Left colon (tissue), 2 donors: ENCODE measurements at places on chromosomes 4 and X. TPM values are rescaled to one million over a fixed set of nuclear protein-coding genes. Genes with fewer than 3 reads are reported as not detected.

- peak; percentile 80 for DNase-seq
Measured at GRCh38 chr4:8267077-8267476, 2.5 kb upstream of the HTRA3 start.

GRCh38 chr4:152585023-152585441, 49.1 kb upstream of the FBXW7 start:
- no peak for DNase-seq

- DNase-seq, result no peak
Measured at GRCh38 chr4:102451266-102451665, 49.9 kb upstream of the NFKB1 start.

- no peak for DNase-seq
Measured at GRCh38 chrX:53831662-53832635, 145.4 kb upstream of the HUWE1 start.

DNA sequence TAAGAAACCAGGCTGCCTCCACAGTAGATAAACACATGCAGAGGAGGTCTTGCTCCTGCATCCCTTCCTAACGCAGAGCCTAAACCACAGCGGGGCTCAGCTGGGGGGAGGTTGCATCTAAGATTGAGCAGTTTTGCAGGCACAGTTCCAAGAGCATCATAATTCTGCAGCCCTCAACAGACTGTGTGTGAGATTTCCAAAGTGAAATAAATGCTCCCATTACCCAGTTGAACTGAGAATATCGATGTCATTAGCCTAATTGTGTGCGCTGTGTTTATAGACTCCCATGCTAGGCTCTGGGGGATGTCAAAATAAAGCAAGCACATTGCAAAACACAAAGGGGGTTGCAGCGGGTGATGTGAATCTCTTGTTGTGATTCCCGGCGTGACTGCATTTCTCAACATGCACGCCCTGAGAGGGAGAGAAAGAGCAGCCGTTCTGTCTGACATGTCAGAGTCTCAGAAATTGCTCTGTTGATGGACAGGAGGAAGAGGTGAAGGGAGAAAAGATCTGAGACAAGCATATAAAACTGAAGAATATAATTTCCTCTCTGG, 150.0 kb upstream of the PSAPL1 start:
- DNase-seq, result no peak

GRCh38 chrX:82676386-82676785, 831.7 kb upstream of the POU3F4 start:
- DNase-seq, result no peak

VSIG1 gene
- not detected for total RNA-seq

ZNF732 gene
- total RNA-seq, result 0.21 TPM
